Activated CD8-positive, alpha-beta memory T cell treated with anti-CD3 and anti-CD28 coated beads for 48 hours (primary cell): ENCODE measurements at places on chromosomes 11 and 22.
A peak's percentile ranks its signal among the peaks of the same experiment; 100 is the strongest.

DNA sequence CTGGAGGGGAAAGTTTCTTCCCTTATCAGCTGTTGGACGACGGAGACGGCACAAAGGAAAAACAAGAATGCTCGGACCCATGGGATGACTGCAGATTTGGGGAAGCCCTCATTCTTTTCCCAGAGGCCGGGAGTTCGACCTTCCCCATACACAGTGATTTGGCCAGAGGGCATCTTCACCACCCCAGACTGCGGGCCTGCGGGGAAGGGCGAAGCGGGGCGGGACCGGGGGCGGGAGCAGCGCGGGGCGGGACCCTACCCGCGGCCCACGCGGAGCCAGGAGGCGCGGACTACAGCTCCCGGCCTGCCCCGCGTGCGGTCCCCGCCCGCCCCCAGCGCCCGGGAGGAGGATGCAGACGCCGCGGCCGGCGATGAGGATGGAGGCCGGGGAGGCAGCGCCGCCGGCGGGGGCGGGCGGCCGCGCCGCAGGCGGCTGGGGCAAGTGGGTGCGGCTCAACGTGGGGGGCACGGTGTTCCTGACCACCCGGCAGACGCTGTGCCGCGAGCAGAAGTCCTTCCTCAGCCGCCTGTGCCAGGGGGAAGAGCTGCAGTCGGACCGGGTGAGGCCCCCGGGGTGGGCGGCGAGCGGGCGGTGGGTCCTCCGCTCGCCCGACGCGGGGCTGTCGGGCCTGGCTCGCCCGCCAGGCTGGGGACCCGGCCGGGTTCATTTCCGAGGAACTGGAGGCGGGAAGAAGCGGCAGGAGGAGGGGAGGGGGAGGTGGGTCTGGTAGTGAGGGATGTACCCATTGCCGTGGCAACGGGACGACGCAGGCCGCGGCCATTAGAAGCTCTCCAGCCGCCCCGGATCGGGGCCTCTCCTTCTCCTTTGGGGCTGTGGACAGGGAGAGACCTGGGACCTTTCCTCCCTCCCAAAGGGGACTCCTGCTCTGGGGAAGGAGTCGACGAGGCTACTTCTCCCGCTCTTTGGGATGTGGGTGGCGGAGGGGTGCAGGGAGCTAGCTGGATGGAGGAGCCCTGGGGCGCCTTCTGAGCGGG, at the start of gene KCTD17:
Gene KCTD17 (plus strand): TSS at position 352 of the 995 bp plus-strand sequence. CDS start 19 bp downstream, at position 371.
- DNase-seq = peak; percentile 65

GRCh38 chr11:116687458-116688201, 85.2 kb downstream of the BUD13 start:
- DNase-seq = no peak

DNA sequence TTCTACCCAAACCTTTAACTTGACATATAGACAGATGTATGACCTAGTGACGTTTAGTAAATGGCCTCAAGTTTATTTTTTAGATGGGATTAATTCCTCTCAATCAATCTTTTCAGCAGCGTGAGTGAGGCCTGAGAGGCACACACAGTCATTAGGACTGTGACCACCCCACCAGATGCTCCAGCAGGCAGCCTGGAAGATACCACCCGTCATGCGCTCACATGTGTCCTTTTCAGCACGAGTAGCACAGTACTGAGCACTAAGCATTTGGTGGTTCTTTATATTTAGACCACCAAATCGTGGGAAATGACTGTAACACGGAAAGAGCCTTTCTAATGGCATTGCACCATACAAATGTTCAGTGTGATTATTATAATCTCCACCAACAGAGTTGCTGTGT, 354.6 kb upstream of the DDI1 start:
- DNase-seq = no peak

DNA sequence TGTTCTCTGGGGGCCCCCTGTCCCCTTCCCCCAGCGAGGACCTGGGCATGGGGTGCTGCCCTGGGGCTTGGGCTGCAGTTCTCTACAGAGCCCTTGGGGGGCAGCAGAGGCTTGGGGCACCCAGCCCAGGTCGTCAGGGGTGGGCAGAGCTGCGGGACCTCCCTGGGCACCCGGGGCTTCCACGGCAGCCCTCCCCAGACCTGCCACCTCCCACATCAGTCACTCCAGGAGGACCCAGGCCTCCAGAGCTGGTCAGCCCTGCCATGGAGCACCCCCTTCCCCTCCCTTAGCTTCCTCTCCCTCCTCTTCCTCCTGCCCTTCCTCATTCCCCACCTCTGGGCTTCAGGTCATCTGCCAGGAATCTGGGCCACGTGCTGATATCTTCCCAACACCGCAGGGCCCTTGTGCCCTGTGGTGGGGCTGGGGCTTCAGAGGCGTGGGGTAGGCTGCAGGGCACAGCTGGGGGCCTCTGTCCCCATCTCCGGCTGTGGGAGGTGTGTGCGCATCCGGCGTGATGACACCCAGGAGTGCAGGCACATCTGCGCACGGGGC, 5.8 kb downstream of the TSPAN4 start:
- DNase-seq = no peak

- DNase-seq = no peak
Measured at GRCh38 chr11:88555018-88555828, 217.7 kb upstream of the CTSC start.

DNA sequence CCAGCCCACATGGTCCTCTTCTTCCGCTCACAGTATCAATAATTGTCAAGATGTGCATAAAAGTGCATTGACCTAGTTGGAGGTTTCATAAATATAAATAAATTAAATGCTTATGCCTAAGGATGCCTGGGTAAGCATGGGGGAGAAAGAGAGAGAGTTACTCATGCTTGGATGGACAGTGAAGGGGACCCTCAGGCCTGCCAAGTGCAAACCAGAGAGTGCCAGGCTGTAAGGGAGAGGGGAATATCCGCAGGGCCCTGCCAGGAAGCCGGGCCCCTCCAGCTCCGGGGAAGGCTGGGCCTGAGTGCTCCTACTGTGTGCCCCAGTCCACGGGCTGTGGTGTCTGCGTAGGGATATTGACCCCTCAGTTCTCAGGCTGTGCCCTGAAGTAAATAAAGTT, 214.6 kb downstream of the DSCAML1 start:
- DNase-seq = no peak

GRCh38 chr11:67614730-67615714, 8.3 kb downstream of the NDUFV1 start:
- DNase-seq = peak; percentile 48

GRCh38 chr22:42436404-42436803, 4.2 kb upstream of the NFAM1 start:
- no peak for DNase-seq

GRCh38 chr11:94597896-94598295, 30.7 kb downstream of the PIWIL4 start:
- no peak for DNase-seq

GRCh38 chr11:88101881-88102597, 73.2 kb downstream of the RAB38 start:
- no peak for DNase-seq

DNA sequence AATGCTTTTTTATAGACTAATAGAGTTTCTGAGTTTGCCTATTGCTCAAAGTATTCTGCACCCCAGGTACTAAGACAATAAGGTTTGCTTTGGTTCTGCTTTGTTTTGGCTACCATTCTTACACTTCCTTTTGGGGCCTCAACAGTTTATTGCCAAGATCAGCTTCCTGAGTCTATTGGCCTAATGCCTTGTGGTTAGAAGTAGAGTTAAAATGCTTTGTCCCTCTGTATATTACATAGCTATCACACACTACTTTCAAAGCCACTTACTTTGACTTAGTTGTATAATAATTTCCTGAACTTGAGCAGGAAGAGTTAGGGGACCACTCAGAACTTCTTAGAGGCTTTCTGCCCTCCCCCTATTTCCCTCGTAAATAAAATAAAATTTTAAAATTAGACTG, 96.5 kb downstream of the DLG2 start:
- DNase-seq = no peak
